Endothelial cell (in vitro differentiated cells): ENCODE measurements at places on chromosomes 1 and 21.

GRCh38 chr1:162625679-162626078 lies 6.6 kb upstream of the DDR2 start:
- no peak for DNase-seq

DNA sequence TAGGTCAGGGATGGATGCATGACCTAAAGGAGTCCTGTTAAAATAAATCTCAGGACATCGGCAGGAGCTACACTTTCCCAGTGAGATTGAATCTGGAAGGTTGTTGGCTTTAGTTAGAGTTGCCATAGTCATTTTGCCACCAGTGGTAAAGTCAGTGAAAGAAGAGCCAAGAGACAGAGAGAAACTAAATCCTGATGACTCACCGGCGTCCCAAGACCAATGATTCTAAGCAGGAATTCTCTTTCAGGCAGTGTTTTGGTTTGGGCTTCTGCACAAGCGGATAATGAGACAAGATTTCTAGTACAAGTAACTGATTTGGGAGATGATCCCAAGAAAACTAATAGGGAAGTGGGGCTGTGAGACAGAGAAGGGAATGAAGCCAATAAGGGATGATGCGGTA lies 88.8 kb upstream of the ETS2 start:
- DNase-seq: no peak

GRCh38 chr1:16063921-16064320 lies 9.5 kb downstream of the FAM131C start:
- no peak for DNase-seq

- DNase-seq: no peak
Observed at GRCh38 chr1:30413111-30413440, 310.3 kb downstream of the MATN1 start.

DNA sequence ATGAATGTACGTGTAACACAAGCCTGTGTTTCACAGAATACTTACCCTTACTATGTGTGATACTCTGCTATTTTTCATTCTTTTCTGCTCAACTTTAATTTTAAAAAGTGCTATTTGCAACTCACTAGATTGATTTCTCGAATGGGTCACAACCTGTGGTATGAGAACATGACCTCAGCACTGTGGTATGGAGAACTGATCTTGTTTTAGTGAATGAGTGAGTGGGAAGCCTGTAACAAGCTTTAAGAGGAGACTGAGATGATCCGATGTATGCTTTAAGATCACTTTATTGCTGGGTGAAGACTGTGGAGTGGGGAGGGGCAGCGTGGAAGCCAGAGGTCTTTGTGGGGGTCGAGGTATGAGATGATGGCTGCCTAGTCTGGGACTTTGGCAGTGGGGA lies 21.6 kb downstream of the MECR start:
- DNase-seq: no peak

DNA sequence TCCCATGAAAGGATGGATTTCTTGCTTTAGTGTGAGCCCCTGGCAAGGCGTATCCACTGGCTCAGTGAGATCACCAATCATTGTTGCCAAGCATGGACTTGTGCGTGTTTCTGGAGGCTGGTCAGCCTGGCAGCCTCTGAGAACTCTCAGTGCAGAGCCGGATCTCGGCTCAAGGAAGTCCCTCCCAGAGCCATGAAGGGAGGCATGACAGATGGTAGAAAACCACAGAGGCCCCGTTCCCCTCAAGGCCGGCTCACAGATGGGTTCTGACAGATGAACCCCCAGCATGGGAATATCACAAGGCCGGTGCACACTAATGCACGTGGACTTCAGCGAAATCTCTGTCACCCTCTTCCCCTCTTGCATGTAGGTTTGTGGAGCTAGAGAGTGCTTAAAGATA lies 290.5 kb downstream of the AJAP1 start:
- DNase-seq: no peak
